CD4-positive, alpha-beta T cell (primary cell): ENCODE measurements at places on chromosomes 4 and X.

- H3K27me3 ChIP-seq, result no peaks in the 10 kb centered on the region
- H3K4me1 ChIP-seq, result no peaks in the 10 kb centered on the region
- H3K36me3 ChIP-seq, result no peaks in the 10 kb centered on the region
Measured at GRCh38 chrX:10892621-10893225, 218.4 kb upstream of the HCCS start.

GRCh38 chr4:140242357-140243277 is 88.6 kb upstream of the MAML3 start:
- no peaks in the 10 kb centered on the region for H3K27me3 ChIP-seq
- no peak overlapping the region for H3K27ac ChIP-seq
- DNase-seq, result no peak
- H3K36me3 ChIP-seq, result no peaks in the 10 kb centered on the region
- no peak overlapping the region for H3K4me3 ChIP-seq
- peaks cover 18% of the 10 kb centered on the region for H3K4me1 ChIP-seq

- H3K4me1 ChIP-seq, result no peaks in the 10 kb centered on the region
- H3K27me3 ChIP-seq, result no peaks in the 10 kb centered on the region
- no peak for DNase-seq
- H3K27ac ChIP-seq, result no peak overlapping the region
- H3K36me3 ChIP-seq, result peaks cover 17% of the 10 kb centered on the region
Measured at GRCh38 chr4:102298716-102299115, 46.6 kb downstream of the SLC39A8 start.

GRCh38 chrX:151771726-151772125 is 37.2 kb downstream of the CNGA2 start:
- no peak overlapping the region for H3K27ac ChIP-seq
- no peaks in the 10 kb centered on the region for H3K4me1 ChIP-seq
- H3K36me3 ChIP-seq, result no peaks in the 10 kb centered on the region
- no peak overlapping the region for H3K4me3 ChIP-seq
- DNase-seq, result no peak

DNA sequence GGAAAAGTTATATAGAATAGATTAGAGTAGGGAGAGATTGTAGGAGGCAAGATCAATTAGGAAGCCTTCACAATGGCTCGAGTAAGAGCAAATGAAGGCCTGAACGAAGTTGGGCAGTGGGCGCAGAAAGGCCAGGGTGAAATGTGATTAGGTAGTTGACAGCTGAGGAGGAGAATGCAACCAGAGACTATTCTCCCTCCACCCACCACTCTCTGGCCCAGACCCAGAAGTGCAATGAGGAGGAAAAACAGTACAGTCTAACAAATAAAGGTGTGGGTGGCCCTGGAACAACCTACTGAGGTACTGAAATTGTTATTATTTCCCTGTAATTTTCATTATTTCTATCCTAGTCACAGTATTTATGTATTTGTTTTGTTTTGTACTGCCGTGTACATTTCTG is 176.7 kb downstream of the SLC39A8 start:
- H3K4me3 ChIP-seq, result no peak overlapping the region
- no peaks in the 10 kb centered on the region for H3K36me3 ChIP-seq
- no peaks in the 10 kb centered on the region for H3K27me3 ChIP-seq
- no peak overlapping the region for H3K27ac ChIP-seq

- no peak for DNase-seq
- no peaks in the 10 kb centered on the region for H3K36me3 ChIP-seq
- no peaks in the 10 kb centered on the region for H3K4me1 ChIP-seq
Measured at GRCh38 chr4:163764569-163764968, 270.1 kb downstream of the TMA16 start.

GRCh38 chr4:139501117-139501516 is 47.2 kb downstream of the RAB33B start:
- H3K4me1 ChIP-seq, result peaks cover 3% of the 10 kb centered on the region
- H3K27me3 ChIP-seq, result no peaks in the 10 kb centered on the region
- H3K36me3 ChIP-seq, result no peaks in the 10 kb centered on the region
- no peak for DNase-seq
- H3K4me3 ChIP-seq, result no peak overlapping the region

DNA sequence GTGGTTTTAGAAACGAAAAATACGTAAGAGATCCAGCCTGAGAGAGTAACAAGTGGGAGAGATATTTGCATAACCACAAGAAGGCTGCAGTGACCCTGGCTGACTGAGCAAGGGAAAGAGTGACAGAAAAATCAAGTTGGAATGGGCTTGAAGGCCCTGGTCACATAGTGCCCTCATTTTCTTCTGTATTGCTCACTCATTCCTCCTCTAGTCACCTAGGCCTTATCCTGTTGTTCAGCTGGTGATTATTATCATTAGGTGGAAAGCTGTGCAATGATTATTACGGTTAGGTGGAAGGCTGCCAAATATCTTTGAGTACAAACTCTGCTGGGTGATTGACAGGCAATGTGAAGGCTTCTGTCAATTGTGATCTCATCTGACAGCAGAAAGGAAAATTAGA is 2384.1 kb downstream of the PCDH7 start:
- no peaks in the 10 kb centered on the region for H3K27me3 ChIP-seq
- H3K27ac ChIP-seq, result no peak overlapping the region
- no peak for DNase-seq
- no peaks in the 10 kb centered on the region for H3K4me1 ChIP-seq

GRCh38 chrX:22357621-22358020 is 84.9 kb downstream of the CBLL2 start:
- H3K4me1 ChIP-seq, result no peaks in the 10 kb centered on the region
- H3K27me3 ChIP-seq, result no peaks in the 10 kb centered on the region
- no peak for DNase-seq
- no peaks in the 10 kb centered on the region for H3K36me3 ChIP-seq

DNA sequence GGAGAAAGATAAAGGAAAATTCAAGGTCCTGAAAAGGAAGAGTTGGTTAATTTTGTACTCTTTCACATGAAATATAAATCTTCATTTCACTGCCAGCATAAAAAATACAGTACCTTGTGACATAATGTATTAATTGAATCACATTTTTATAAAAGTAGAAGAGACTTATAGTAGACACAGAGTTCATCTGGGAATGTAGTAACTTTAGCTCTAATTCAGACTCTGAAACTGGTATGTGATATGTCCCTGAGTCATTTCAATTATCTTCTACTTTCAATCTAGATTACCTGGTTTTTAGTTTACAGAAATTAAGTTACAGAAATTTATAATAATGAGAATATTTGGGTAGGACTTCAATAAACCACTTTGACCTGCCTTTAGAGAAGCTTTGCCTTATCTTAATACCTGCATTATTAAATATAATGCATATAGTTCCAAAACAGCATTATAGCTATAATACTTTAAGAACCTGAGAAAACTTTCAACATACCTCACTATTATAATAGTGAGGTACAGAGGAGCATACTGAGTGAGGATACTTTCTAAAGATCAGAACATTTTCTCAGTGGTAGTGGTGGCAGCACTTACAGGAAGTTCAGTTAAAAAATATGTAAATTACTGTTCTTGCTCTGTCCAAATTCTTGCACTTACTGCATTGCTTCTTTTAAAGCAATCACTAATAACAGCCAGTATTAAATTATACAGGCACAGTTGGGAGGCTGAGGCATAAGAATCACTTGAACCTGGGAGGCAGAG is 11.2 kb downstream of the NEK1 start:
- H3K36me3 ChIP-seq, result peaks cover 26% of the 10 kb centered on the region
- H3K27ac ChIP-seq, result no peak overlapping the region
- no peaks in the 10 kb centered on the region for H3K27me3 ChIP-seq
- no peak for DNase-seq

DNA sequence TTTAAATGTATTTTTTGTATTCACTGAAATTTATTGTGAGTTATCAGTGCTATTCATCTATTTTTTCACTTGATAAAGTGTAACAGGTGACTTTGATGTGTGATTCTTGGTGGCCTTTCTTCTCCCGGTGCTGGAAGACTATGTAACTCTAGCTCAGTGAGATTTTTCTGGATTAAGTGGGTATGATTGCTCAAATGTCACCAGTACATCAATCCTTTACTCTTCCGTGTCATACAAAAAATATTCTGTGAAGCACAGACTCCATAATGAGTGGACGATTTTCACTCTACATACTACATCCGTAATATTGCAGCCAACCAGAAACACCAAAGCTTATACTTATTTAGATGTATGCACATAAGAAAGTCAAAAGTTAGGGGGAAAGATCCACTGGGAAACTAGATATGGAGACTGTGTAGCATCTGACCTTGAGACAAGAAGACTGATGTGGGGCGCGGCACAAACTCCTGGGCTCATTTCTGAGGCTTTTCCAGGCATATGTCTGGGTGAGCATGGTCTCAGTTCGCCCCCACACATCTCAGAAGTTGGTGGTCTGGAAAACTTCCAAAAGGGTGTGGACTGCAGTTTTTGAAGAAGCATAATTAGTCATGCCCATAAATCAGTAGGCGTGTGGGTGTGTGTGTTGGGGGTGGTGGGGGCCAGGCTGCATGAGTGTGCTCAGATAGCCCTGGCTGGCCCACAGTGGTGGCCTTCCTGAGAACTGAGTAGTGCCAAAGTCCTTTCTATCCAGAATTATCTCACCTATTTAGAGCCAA is 53.9 kb upstream of the TENM3 start:
- no peaks in the 10 kb centered on the region for H3K4me1 ChIP-seq
- H3K4me3 ChIP-seq, result no peak overlapping the region
- no peak for DNase-seq
- no peak overlapping the region for H3K27ac ChIP-seq

GRCh38 chrX:78316265-78316664 is 11.1 kb downstream of the CYSLTR1 start:
- H3K4me1 ChIP-seq, result peaks cover 13% of the 10 kb centered on the region
- H3K27me3 ChIP-seq, result no peaks in the 10 kb centered on the region
- no peak for DNase-seq
- no peaks in the 10 kb centered on the region for H3K36me3 ChIP-seq
- H3K4me3 ChIP-seq, result no peak overlapping the region

DNA sequence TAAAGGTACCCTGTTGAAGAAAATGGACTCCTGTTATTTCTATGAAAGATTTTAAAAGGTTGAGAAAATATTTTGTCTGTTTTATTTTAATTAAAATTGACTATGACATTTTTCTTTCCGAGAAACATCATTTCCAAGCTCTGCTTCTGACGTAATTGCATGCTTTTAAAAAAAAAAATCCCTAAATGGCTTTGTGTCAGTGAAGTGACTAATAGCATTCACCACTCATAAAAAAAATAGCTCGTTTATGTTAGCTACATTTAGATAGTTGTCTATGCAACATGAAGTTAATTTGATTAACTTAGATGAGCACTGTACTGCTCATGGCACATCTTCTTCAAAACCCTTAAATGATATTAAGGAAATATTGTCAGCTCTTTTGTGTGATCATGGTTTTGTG is 105.1 kb upstream of the KLHL13 start:
- H3K36me3 ChIP-seq, result no peaks in the 10 kb centered on the region
- no peaks in the 10 kb centered on the region for H3K27me3 ChIP-seq
- H3K4me1 ChIP-seq, result no peaks in the 10 kb centered on the region
- H3K4me3 ChIP-seq, result no peak overlapping the region

GRCh38 chrX:41116948-41117347 is 31.7 kb downstream of the USP9X start:
- DNase-seq, result no peak
- H3K4me1 ChIP-seq, result peaks cover 31% of the 10 kb centered on the region
- H3K36me3 ChIP-seq, result no peaks in the 10 kb centered on the region
- H3K4me3 ChIP-seq, result no peak overlapping the region

- DNase-seq, result no peak
- H3K4me3 ChIP-seq, result no peak overlapping the region
- no peak overlapping the region for H3K27ac ChIP-seq
Measured at GRCh38 chr4:2606960-2607506, 70.6 kb downstream of the FAM193A start.

DNA sequence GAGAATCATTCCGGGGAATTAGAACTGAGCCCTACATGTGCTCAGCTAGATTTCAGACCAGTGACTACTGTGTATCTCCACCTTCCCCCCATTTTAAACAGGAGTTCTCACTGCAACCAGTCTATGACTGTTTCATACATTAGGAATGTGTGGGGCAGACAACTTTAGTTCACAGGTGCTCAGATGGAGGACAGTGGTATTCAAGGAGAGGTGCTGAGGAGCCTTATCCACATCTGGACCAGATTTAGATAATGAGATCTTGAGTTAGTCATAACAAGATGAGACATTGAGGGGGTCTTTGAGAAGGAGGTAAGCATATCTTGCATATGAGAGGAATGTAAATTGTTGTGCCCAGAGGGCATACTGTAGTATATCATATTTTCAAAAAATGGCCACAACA is 32.8 kb upstream of the RELL1 start:
- H3K27me3 ChIP-seq, result no peaks in the 10 kb centered on the region
- no peaks in the 10 kb centered on the region for H3K36me3 ChIP-seq
- H3K27ac ChIP-seq, result no peak overlapping the region
- H3K4me3 ChIP-seq, result no peak overlapping the region
- no peak for DNase-seq

DNA sequence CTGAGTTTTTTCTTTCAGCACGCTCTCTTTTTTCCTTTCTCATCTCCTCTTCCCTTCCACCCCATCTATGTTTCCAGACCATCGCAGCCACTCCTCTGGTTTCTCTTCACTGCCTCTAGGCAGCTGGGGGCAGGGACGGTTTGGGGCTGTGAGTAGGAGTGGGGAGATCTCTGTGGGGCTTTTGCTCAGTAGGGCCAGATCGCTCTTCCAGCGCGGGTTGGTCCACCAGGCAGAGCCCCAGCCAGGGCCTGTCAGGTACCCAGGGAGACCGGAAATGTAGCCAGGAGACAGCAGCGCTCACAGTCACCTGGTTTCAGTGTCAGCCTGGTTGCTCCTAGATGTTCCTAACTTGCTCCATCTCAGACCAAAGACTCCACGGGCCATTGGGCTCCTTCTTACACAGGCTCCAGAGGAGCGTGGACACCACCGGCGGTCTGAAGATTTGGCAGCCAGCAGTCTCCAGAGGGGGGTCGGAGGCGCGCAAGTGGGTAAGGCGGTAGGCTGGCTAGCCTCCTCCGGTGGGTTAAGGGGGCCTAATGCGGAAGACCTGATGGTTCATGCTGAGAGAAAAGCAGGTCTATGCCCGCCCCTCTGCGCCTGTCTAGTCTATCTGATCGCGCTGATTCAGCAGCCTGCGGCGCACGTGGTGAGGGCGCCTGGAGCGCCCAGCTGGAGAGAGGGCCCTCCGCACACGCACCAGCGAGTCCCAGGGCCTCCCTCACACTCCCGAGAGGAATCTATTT is 1.8 kb downstream of the FGF5 start:
- H3K4me1 ChIP-seq, result peaks cover 21% of the 10 kb centered on the region
- no peaks in the 10 kb centered on the region for H3K36me3 ChIP-seq
- H3K27me3 ChIP-seq, result peaks cover 81% of the 10 kb centered on the region
- H3K27ac ChIP-seq, result no peak overlapping the region

DNA sequence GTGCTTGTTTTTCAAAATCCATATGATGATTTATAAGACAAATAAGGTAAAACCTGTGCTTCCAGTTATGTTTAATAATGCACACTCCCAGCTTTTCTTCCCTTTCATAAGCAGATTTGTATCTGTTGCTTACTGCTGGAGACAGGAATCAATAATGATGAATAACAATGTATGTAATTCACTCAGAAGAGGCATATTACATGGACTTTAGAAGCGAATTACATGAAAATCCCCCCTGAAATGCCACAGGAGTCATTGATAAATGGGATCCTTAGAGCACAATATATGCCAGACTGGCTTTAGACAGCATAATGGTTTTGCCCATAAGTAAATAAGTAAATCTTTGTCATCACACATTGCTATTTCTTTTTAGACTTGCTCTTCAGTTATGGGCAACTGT is 892.3 kb downstream of the CCSER1 start:
- H3K4me3 ChIP-seq, result no peak overlapping the region
- H3K36me3 ChIP-seq, result no peaks in the 10 kb centered on the region
- H3K27ac ChIP-seq, result no peak overlapping the region
